Right renal cortex interstitium (tissue), 3 donors: ENCODE measurements at places on chromosomes 12 and 14.

DNA sequence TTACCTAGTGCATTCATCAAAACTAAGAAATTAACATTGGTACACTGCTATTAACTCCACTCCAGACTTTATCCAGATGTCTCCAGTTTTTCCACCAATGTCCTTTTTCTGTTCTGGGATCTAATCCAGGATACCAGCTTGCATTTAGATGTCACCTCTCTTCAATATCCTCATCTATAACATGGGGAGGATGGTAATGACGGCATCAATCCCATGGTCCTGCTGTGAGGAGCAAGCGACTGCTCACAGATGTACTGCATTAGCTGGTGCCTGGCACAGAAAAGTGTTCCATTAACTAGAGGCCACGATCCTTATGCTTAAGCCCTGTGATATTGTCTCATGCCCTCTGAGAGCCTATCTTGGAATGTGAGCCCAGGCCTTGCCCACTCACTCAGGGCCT is 53.8 kb downstream of the CALM1 start:
- no peak for DNase-seq

DNA sequence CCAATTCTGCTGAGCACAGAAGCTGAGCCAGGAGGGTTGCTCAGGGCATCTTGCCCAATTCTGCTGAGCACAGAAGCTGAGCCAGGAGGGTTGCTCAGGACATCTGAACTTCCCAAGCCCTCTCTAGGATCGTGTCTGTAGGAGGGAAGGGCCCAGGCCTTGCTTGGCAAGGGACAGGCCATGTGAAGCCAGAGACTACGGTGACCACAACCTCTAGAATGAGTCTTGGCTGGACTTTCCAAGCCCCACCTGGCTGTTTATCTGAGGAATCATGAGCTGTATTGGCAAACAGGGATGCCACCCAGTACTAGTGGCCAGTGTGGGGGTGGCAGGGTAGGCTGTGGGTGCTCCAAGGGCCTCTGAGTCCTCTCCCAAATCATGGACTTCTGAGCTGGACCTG is 7.7 kb upstream of the SERPINA6 start:
- DNase-seq: no peak

- DNase-seq: no peak
Observed at GRCh38 chr12:43931187-43931586, 95.3 kb downstream of the TMEM117 start.

DNA sequence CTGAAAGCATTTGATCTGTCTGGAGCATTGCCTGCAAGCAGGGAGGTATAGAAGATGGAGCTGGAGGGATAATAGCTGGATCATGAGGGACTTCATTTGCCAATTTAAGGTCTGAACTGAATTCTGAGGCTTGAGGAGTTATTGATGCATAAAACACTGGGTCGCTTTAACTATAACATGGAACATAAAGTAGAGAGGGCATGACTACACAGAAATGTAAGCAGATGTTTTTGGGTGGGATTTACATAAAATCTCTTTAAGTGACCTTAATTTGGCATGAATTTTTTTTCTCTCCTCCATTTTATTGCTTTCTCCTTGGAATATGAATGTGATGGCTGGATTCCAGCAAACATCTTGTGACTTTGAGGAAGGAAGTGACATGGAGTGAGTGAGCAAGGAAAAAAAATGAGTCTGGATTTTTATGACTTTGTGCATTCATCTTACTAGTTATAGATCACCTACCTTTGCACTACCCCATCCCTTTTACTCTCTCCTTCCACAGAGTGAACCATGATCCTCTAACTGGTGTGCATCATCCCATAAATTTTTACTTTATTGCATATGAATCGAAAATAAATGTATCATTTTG is 356.0 kb downstream of the DUSP6 start:
- no peak for DNase-seq

- DNase-seq: no peak
Observed at GRCh38 chr12:124125203-124125871, 152.3 kb downstream of the ZNF664 start.
